ENCODE measurements at places on chromosomes 6 and 20. TPM values are rescaled to one million over a fixed set of nuclear protein-coding genes. Genes with fewer than 3 reads are reported as not detected.

NKX2-4 gene
- not detected for total RNA-seq

ZBP1 gene
- total RNA-seq: not detected

ZNF451 gene
- total RNA-seq: 63.8 TPM

EYS gene
- total RNA-seq: 0.32 TPM

SLC22A2 gene
- not detected for total RNA-seq

All from epithelial cell of umbilical artery (primary cell).